ENCODE measurements at places on chromosomes 11 and 22. TPM values are rescaled to one million over a fixed set of nuclear protein-coding genes. Genes with fewer than 3 reads are reported as not detected.

GRCh38 chr22:30159561-30160353 lies 79.5 kb downstream of the HORMAD2 start:
- no peak for DNase-seq

- no peak for DNase-seq
Observed at GRCh38 chr11:129973068-129973467, 29.6 kb downstream of the PRDM10 start.

The SMTNL1 gene
- 0.28 TPM for total RNA-seq

- DNase-seq = no peak
Observed at GRCh38 chr11:86473991-86474833, 99.5 kb downstream of the CCDC81 start.

GRCh38 chr11:11021563-11021962 lies 163.7 kb upstream of the ZBED5 start:
- DNase-seq = no peak

DNA sequence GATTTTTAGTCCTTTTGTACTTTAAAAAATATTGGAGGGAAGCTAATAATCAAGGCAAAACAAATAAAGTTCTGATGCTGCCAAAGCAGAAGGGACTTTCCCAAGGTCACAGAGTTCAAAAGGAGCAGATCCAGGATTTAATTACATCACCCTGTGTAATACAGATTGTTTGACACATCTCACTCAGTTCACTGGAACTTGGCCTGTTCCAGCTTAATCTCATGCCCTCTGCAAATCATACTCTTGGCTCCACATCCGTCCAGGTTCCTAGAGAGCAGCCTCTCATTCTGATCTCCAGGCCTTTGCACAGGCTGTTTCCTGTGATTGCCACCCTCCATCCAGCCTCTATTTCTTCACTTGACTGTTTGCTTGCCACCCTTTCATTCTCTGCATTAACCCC lies 151.7 kb downstream of the SPON1 start:
- DNase-seq = no peak

The TMEM223 gene
- 9.9 TPM for total RNA-seq

DNA sequence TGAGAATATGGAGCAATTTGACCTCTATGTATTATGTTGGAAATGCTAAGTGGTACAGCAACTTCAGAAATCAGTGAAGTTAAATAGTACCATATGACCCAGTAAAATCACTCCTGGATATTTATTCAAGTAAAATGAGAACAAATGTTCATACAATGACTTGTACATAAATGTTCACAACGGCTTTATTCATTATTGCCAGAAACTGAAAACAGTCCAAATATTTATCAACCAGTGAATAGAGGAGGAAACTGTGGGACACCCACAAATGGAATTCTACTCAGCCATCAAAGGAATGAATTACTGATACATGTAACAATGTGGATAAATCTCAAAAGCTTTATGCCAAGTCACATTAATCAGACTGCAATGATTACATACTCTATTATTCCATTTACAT lies 416.3 kb downstream of the AASDHPPT start:
- DNase-seq = no peak

- no peak for DNase-seq
Observed at GRCh38 chr11:91041626-91042025, 818.8 kb upstream of the CHORDC1 start.

GRCh38 chr11:66894141-66894540 lies 37.3 kb downstream of the LRFN4 start:
- DNase-seq = no peak

The PYGM gene
- 1.4 TPM for total RNA-seq

GRCh38 chr11:67056267-67057204 lies at the start of gene RHOD:
TSS of gene RHOD (plus strand) at chr11:67056847. CDS start at chr11:67056903, 56 bp downstream.
- peak; percentile 82 for DNase-seq

DNA sequence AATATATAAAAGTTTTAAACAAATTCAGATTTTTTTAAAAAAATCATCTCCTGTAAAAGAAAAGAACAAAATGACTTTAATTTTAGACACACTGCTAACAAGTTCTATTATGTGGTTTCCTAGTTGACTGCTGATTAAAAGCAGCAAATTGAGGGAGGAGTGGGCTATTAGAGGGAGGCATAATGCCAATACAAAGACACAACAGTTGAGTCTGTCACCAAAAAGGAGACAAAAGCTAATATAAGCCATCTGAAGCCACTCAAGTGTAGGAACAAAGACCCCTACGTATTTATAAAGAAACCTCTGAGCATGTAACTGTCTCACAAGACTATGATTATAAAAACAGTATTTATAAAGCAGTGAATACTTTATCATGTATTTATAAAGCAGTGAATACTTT lies 28.6 kb downstream of the TMEM123 start:
- DNase-seq = peak; percentile 26

DNA sequence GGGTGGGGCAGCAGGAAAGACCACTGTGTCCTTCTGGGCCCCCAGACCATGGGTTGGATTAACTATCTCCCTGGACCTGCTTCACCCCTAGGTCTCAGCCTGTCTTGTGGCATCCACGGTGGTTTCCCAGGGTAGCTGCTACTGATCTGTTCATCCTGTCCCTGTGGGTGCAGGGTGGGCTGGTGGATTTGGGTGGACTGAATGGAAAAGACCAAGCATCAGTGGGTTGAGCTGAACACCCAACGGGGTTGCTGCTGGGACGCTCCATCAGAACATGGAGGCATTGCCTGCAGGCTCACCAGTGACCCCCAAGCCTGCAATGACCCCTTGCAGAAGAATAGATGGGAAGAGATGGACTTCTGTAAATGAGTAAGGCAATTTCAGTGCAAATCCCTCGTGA lies 812.1 kb downstream of the TBC1D22A start:
- DNase-seq = no peak

DNA sequence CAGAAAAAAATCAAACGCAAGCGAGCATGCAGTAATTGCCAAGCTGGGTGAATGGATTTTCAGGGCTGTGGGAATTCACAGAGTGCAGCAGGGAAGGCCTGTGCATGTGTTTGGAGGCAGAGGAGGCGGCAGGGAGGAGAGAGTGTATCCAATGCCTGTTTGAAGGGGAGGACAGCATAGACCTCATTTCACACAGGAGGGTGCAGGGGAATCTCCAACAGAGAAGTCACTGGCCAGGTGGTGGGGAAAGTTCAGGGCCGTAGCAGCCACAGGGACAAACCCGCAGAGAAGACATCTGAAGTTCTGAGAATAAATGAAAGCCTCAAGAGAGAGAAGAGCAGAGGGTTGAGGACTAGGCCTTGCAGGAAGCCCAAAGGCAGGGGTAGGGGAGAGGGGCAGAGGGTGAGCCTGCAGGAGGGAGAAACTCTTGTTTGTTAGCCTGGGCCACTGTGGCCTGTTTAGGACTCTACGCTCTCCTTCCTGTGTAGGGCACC lies 19.2 kb upstream of the KDM2A start:
- no peak for DNase-seq

- DNase-seq = peak; percentile 26
Observed at GRCh38 chr22:17106161-17106784, 14.9 kb downstream of the TMEM121B start.

- no peak for DNase-seq
Observed at GRCh38 chr11:113684496-113684895, 21.6 kb downstream of the TMPRSS5 start.

The ADM2 gene
- total RNA-seq = 0.13 TPM

The LSP1 gene
- not detected for total RNA-seq

GRCh38 chr11:124746621-124747243 lies 5.3 kb downstream of the VSIG2 start:
- peak; percentile 83 for DNase-seq

The IL18 gene
- not detected for total RNA-seq

DNA sequence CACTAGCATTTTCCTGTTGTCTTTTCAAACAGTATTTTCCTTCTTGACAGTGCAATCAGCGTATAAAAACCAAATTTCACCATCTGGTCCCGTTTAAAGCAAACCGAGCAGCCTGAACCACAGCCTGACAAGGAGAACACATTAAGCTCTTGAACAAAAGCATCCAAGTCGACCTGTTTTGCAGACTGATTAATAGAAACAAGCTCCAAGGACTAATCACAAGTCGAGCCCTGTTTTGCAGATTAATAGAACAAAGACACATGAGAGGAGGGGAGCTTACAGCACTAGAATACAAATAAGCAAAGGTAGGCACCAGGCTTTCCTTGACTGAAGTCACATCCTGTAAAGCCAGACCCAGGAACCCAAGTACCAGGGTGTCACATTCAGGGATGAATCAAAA lies 104.8 kb downstream of the MPPED2 start:
- peak; percentile 57 for DNase-seq

- no peak for DNase-seq
Observed at GRCh38 chr11:46491661-46492330, 100.2 kb upstream of the CHRM4 start.

GRCh38 chr11:66782726-66783125 lies 53.7 kb upstream of the SPTBN2 start:
- DNase-seq = no peak

- DNase-seq = no peak
Observed at GRCh38 chr22:27197618-27198017, 540.2 kb downstream of the MIAT start.

The HDHD5 gene
- 39.7 TPM for total RNA-seq
